Mesothelial cell of epicardium (in vitro differentiated cells): ENCODE measurements at places on chromosomes 5 and 9. TPM values are rescaled to one million over a fixed set of nuclear protein-coding genes. Genes with fewer than 3 reads are reported as not detected.

- no peak for DNase-seq
Measured at GRCh38 chr9:101027236-101027635, 1.3 kb upstream of the PLPPR1 start.

- no peak for DNase-seq
Measured at GRCh38 chr5:61704289-61704688, 372.2 kb downstream of the ZSWIM6 start.

GRCh38 chr9:107158321-107158720 lies 124.8 kb upstream of the RAD23B start:
- DNase-seq, result no peak

The SLC6A3 gene
- 0.04 to 0.07 TPM in 2 of 3 replicates, not detected in the other for total RNA-seq
